ENCODE measurements at places on chromosomes 3 and 15. TPM values are rescaled to one million over a fixed set of nuclear protein-coding genes. Genes with fewer than 3 reads are reported as not detected.

The RASGRP1 gene
- total RNA-seq = 2.1 TPM

The SI gene
- total RNA-seq = not detected

The GPR27 gene
- 5.1 TPM for total RNA-seq

The THBS1 gene
- total RNA-seq = 184 TPM

The IL17RB gene
- 1.0 TPM for total RNA-seq

The GOLGA8S gene
- total RNA-seq = 0.21 TPM

The WDR72 gene
- 0.62 TPM for total RNA-seq

The CCDC33 gene
- total RNA-seq = 0.41 TPM

The ECE2 gene
- total RNA-seq = not detected

The CHDH gene
- 2.6 TPM for total RNA-seq

The LRRC2 gene
- total RNA-seq = 13.0 TPM

The SLC22A14 gene
- total RNA-seq = not detected

The EFCC1 gene
- 1.3 TPM for total RNA-seq

The SLC38A3 gene
- total RNA-seq = 1.2 TPM

The SPG21 gene
- 74.6 TPM for total RNA-seq

The PPP2R3A gene
- total RNA-seq = 117 TPM

The CSK gene
- total RNA-seq = 27.6 TPM

The LRRC3B gene
- 6.3 TPM for total RNA-seq

The AHSG gene
- total RNA-seq = not detected

The TRIM71 gene
- total RNA-seq = 0.31 TPM

The SNTN gene
- total RNA-seq = not detected

The TJP1 gene
- total RNA-seq = 76.2 TPM

The MED12L gene
- 8.5 TPM for total RNA-seq

The P2RY13 gene
- 1.2 TPM for total RNA-seq

The TMIE gene
- not detected for total RNA-seq

The RLBP1 gene
- not detected for total RNA-seq

The ARL8B gene
- total RNA-seq = 53.1 TPM

The GABRB3 gene
- total RNA-seq = 4.8 TPM

The DZIP1L gene
- total RNA-seq = 24.7 TPM

The AGBL1 gene
- 77.9 TPM for total RNA-seq

The EPHA6 gene
- 1.1 TPM for total RNA-seq

The ARHGAP31 gene
- total RNA-seq = 16.4 TPM

The BSN gene
- 0.82 TPM for total RNA-seq

The TRH gene
- total RNA-seq = 0.62 TPM

The CHST13 gene
- total RNA-seq = not detected

The GOLGA6C gene
- total RNA-seq = not detected

The MYZAP gene
- total RNA-seq = 3.5 TPM

The CKMT1B gene
- total RNA-seq = 4.3 TPM

Data from tongue (tissue), 3 donors.